ENCODE measurements at places on chromosomes 11 and 22. TPM values are rescaled to one million over a fixed set of nuclear protein-coding genes. Genes with fewer than 3 reads are reported as not detected.
A peak's percentile ranks its signal among the peaks of the same experiment; 100 is the strongest.

- no peak for DNase-seq
Observed at GRCh38 chr11:111155021-111155420, 90.5 kb upstream of the POU2AF2 start.

DNA sequence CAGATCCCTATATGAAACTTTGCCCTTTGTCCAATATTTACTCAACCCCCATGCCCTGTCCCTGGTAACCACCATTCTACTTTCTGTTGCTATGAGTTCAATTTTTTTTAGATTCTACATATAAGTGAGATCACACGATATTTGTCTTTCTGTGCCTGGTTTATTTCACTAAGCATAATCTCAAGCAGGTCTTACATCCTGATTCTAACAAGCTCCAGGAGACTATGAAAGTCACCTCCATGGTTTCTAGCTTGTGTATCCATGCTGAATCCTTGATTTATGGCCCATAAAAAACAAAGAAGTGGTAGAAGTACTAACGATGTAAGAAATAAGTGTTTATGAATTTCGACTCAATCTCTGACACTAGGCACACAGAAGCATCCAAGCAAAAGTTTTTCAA lies 68.0 kb downstream of the OR5AK2 start:
- DNase-seq, result no peak

DNA sequence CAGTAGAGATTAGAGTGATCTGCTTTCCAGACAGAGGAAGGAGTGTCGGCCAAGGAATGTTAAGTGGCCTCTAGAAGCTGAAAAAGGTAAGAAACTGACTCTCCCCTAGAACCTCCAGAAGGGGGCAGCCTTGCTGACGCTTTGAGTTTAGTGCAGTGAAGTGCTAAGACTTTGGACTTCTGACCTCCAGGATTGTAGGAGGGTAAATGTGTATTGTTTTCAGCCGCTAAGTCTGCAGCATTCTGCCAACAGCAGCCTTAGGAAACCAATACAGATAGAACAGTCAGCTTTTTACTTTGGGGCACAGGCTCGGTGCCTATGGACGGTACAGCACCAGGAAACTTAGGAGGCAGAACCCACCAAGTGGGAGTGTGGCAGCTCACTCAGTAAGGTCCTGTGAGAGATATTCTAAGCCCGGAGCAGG lies 3.6 kb upstream of the TBC1D22A start:
- peak; percentile 63 for DNase-seq

- no peak for DNase-seq
Observed at GRCh38 chr11:14308114-14308896, 50.7 kb downstream of the RRAS2 start.

DNA sequence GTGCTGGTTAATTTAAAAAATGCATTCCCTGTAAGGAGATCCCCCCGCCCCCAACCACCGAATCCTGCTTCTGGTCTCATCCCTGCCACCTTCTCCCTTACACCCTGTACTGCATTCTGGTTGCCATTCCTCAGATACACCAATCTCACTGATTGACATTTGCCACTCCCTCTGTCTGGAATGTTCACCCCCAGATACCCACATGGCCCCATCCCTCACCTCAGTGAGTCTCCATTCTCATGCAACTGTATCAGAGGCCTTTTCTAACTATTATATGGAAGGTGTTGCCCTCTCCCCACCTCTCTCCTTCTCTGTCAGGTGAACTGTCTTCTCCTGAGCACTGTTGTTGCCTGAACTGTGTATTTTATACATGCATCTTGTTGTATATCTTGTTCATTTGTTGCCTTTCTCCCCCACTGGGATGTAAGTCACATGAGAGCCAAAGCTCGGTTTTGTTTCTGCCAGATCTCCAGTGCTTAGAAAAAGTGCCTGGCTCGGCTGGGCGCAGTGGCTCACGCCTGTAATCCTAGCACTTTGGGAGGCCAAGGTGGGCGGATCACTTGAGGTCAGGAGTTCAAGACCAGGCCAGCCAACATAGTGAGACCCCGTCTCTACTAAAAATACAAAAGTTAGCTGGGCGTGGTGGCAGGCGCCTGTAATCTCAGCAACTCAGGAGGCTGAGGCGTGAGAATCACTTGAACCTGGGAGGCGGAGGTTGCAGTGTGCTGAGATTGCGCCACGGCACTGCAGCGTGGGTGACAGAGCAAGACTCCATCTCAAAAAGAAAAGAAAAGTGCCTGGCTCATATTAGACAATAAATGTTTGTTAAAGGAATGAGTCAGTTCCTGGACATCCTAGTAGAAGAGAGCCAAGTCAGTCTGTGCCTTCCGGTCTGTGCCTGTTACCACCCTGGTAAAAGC lies 61.0 kb downstream of the TNRC6B start:
- no peak for DNase-seq

DNA sequence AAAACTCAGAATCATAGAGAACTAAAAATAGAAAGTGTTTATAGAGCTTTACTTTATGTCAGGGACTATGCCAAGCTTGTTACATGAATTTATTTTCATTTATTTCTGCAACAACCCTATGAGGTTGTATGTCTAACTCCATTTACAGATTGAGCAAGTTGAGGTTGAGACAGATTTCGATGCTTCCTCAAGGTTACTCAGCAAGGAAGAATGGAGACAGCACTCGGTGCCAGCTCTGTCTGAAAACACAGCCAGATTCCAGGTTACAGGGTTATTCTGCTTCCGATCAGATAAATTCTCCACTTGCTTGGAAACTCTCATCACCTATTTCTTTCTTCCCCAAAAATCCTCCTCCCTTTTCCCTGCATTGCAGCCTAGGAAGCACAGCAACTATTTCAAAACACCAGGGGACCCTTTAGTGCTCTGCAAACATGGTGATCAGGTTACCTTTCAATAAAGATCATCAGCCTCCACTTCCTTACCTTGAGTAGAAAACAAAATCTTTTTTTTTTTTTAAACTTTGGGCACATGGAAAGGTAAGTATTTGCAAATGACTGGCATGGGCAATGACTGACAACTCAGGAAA lies 7.0 kb downstream of the MMP3 start:
- DNase-seq, result no peak

- peak; percentile 91 for DNase-seq
Observed at GRCh38 chr11:65575568-65576231, at the start of gene EHBP1L1. Gene EHBP1L1, plus strand, starts transcription at chr11:65576053. Its CDS starts 250 bp downstream, at chr11:65576303.

- no peak for DNase-seq
Observed at GRCh38 chr11:86749821-86750401, 50.4 kb upstream of the PRSS23 start.

DNA sequence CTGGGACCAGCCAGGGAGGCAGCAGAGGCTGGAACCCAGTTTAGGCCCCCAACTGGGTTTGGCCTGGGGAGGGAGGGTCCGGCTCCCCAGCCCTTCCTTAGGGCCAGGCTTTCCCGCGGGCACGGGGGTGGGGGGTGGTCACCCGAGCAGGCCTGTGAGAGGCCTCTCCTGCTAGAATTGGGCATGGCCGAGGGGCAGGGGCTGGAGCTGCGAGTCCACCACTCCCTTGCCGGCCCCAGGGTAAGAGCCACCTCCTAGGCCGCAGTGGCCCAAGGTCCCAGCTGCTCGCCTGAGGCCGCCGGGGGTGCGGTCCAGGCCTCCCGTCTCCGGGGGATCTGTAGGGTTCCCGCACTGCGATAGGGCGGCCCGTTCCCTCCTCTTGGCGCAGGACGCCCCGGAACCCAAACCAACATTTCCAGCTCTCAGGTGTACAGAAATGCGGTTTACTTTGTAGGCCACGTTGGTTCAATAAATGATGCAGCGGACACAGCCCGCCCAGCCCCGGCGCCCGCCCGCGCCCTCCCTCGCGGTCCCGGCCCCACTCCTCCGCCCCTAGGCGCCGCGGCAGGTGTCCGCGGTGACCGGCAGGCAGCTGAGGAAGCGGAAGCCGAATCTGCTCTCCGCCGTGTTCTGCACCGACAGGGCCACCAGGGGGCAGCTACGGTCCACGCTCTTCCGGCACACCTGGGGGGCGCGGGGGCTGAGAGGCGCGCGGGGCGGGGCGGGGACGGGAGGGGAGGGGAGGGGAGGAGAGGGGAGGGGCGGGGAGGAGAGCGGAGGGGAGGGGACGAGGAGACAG lies 5.9 kb downstream of the LMNTD2 start:
- peak; percentile 74 for DNase-seq

DNA sequence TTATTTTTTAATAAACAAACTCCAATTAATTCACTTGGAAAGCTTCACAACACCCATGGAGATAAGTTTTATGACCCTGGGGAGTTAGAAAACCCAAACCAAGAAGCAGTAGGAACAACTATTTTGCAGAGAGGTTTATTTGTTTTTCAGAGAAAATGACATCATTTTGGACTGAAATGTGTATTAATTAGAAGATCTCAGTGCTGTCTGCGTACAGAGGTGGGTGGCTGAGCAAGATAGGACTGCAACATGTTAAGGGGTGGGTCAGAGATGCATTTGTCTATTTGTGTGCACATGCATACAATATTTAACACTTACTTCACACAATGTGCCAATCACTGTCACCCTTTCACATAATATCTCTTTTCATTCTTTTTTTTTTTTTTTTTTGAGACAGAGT lies 1.1 kb downstream of the SCGB1A1 start:
- no peak for DNase-seq

DNA sequence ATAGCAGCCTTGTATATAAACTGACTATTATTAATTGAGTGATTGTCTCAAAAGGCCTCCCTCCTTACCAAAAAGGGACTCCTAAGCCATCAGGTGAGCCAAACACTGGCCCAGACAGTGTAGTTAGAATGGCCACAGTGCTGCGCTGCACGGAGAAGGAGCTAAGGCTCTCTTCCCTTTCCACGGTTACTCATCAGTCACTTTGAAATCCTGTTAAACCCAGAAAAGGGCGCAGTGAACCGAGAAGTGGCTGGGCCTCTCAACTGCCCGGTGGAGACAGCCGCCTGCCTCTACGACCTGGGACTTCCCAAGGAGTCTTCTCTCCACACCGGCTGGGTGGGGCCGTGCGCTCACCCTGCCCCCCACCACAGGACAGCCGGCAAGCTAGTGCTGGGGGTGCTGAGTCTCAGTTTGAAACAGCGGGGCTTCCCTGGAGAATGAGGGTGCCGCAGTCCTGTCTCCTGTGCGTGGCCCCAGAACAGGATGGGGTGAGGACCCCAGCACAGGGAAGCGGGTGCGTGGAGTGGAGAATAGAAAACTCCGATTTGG lies 1.3 kb downstream of the MYH9 start:
- DNase-seq, result peak; percentile 73

GRCh38 chr11:110355011-110355744 lies 58.8 kb upstream of the RDX start:
- no peak for DNase-seq

DNA sequence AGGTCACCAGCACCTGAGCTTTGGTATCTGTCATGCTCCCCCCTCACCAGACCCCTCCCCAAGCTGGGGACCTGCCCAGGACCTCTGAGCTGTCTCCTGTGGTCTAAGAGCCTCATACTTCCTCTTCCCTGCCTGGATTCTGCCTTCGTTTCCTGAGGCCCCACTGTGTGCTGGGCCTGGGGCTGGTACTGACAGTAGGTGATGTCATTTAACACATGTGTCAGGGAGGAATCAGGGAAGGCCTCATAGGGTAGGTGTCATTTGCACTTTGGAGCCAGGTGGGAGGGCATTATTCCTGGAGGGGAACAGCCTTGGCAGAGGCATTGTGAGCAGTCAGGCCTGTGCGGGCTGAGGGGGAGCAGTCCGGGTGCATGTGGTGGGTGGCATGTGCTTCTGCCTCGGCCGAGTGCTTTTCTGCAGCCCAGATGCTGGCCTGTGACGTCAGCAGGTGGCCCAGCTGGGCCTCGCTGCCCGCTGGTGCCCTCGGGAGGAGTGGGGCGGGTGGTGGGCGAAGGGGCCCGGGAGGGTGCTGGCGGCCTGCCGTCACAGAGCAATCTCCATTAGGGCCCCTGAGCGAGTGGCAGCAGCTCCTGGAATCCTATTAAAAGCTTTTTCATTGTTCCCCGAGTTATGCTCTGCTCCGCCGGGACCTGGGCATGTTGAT lies 9.1 kb downstream of the FLRT1 start:
- no peak for DNase-seq

The FADS3 gene
- total RNA-seq, result 9.5 TPM

The PIH1D2 gene
- total RNA-seq, result not detected

The RGL4 gene
- not detected for total RNA-seq
